ENCODE measurements at places on chromosomes 16 and 17.

DNA sequence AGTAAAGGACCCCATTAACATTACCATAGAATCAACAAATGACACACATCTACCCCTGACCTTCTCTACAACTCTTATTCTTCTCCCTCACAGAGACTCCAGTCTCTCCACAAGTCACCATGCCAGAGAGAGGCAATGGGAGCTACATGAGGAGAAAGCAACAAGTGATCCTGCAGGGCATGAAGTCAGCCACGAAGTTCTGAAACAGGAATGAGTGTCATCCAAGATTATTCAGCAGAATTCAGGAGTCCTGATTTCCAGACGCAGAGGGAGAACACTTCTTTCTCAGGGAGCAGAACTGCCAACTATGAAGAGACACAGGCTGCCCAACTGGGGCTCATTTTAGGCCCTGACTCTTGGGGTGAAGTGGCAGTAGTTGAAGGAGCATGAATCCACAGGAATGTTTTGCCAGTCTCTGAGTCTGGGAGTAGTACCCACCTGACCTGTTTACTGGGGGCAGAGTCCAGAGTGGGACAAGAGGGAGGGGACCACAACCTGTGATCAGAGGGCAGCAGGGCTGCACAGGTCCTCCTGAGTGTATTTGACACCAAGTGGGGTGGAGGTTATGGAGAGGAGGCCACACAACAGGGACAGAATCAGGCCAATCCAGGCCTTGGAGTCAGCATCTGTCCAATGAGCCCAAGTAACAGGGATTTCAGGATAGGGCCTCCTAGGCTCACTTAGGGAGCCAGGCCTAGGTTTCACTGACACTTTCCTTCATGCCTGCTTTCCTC is 2.4 kb upstream of the MTMR4 start:
- DNase-seq: no peak

DNA sequence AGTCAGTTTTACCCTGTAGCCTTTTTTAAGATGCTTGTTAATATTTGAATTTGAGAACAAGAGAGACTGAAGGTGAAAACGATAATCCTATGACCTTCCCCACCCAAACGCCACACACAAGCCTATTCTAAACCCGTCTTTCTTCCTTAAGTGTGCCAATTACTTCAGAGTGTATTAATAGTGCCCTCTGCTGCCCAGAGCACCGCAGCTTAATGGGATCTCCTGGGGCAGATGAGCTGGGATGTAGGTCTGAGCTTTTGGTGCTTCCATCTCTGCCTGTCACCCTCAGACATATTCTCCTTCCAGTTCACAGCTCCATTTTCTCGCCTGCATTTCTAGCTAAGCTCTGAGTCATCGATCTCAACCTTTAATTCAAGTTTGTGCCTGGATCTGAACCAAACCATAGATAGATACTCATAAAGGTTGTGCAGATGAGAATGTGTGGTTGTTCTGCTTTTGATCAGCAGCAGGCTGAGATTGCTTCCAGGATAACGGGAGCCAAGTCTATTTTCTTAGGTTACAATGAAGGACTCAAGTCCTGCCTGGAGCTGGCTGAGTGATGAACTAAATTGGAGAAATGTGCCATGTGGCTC is 46.4 kb upstream of the CDH13 start:
- DNase-seq: no peak

GRCh38 chr17:75876938-75877751 is 1.2 kb downstream of the TRIM47 start:
- no peak for DNase-seq

- no peak for DNase-seq
Measured at GRCh38 chr16:8575399-8575798, 14.9 kb downstream of the TMEM114 start.

- no peak for DNase-seq
Measured at GRCh38 chr17:81416612-81417011, 21.4 kb downstream of the BAHCC1 start.

- no peak for DNase-seq
Measured at GRCh38 chr16:56915336-56916119, 16.4 kb upstream of the HERPUD1 start.

DNA sequence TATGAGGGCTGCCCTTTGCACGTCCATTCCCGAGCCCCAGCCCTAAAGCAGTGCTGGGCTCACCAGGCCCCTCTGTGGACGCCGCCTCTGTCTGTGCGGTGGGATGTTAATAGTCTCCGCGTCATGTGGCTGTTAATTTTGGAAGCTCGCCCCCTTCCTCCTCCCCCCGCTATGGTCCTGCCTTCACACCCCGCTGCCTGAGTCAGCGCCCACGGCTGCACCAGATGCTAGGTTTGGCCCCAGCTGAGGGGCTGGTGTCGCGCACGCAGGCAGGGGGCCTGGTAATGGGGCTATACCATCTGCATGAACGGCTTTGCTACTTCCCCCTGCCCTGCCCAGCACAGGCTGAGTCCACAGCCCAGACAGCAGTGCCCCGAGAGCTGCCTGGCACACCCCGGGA is 4.1 kb upstream of the SSTR5 start:
- DNase-seq: no peak

GRCh38 chr16:30088237-30088831 is 3.4 kb downstream of the TBX6 start:
- no peak for DNase-seq

DNA sequence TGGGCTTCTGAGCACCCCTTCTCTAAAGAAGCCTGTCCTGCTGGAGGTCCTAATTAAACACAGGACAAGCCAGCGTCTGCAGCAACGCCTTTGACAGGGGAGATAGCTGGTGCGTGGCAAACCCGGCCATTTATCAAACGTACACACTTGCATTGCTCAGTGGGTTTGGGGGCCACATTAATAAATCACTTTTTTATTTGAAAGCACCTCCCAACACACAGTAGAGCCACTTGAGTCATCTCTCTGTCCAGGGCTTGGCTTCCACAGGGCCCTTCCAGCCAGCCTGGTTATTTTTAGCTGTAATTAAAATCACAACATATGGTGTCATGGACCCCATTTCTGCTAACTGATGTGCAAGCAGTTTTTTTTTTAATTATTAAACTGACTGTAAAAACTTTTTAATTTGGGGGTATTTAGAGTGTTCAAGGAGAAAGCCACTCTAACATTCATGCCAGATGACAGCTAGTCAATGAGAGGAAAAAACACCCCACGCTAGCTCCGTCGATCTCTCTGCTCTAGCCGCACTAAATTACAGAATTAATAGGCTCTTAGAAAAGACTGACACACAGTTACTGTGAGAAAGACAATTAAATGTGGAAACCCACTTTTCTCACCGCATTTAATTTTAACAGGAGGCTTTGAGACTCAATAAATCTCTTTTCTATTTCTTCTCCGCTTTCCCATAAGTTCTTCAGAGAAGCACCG is 201.0 kb upstream of the WSCD1 start:
- no peak for DNase-seq

GRCh38 chr16:66325717-66326376 is 40.6 kb upstream of the CDH5 start:
- no peak for DNase-seq

DNA sequence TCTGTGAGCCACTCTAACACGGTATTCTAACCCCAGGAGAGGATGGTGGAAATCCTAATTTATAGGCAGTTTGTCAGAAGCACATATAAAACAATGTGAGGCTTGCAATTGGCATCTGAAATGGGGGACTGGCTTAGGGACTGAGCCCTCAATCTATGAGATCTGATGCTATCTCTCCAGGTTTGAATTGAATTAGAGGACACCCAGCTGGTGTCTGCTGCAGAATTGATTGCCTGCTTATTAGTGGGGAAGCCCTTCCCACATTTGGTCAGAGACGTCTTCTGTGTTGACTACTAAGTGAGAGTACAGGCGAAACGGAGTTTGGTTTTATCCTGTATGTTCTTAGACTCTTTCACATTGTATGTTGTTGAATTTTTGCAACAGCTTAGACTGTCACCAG is 13.6 kb upstream of the TMIGD1 start:
- DNase-seq: no peak

GRCh38 chr17:3915995-3916696 is at the start of gene P2RX1:
Gene P2RX1 (minus strand): TSS chr17:3916465. CDS start chr17:3916225, 240 bp downstream.
- DNase-seq: no peak

- no peak for DNase-seq
Measured at GRCh38 chr17:40316571-40317344, 7.8 kb downstream of the RARA start.

- DNase-seq: no peak
Measured at GRCh38 chr16:57884655-57885133, 82.4 kb upstream of the KIFC3 start.

DNA sequence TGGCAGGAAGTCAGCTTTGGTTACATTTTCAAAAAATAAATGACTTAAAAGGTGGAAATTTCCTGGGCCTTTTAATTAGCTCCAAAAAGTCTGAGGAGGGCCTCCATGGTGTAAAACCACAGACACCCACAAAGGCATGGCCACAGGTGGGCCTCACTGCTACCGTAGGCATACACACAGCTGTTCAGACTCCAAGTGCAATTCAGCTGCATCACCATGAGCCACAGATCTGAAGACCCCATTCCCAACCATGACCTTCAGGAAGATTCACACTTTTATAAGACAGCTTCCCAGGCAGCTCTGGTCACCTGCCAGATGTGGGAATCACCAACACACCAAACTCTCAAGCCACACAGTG is 20.6 kb downstream of the CSNK2A2 start:
- no peak for DNase-seq

- DNase-seq: no peak
Measured at GRCh38 chr17:77451894-77452852, 311.4 kb downstream of the SEC14L1 start.

- DNase-seq: no peak
Measured at GRCh38 chr17:57624386-57624785, 120.7 kb downstream of the CCDC182 start.

DNA sequence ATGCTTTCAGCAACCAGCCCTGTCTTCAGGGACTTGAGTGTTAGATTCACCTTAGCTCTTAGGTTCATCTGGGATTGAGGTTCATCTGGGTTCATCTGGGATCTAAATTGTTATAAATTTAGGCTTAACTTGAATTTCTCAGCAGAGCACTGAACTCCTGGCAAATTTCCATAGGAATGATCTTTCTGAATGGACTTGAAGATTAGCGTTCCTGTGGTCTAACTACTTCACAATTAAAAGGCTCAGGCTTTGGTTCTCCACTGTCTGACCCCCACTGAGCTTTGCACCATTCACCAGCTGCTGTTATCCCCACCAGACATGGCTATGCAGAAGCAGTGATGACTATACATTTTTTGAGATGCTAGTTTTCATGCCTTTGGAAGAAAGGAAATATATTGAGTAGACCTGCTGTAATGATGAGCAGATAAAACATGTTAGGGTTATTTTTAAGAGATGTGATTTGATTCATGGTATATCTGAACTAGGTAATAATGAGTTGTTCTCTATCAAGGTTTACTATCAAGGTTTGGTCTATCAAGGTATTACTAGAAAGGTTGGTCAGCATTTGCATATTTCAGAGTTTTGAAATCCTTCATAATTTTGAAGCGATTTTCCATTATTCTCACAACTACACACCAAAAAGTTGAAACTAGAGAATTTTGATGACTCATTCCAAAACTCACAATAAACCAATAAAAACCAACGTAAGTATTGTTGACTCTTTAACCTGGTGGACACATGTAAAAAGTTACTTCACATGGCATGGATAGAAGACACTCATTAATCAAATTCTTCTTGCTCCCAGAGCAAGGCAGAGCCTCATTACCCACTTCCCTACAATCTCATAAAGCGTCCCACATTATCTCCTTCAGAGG is 71.7 kb downstream of the SNX11 start:
- no peak for DNase-seq

GRCh38 chr17:9435165-9435564 is 140.5 kb downstream of the STX8 start:
- no peak for DNase-seq

DNA sequence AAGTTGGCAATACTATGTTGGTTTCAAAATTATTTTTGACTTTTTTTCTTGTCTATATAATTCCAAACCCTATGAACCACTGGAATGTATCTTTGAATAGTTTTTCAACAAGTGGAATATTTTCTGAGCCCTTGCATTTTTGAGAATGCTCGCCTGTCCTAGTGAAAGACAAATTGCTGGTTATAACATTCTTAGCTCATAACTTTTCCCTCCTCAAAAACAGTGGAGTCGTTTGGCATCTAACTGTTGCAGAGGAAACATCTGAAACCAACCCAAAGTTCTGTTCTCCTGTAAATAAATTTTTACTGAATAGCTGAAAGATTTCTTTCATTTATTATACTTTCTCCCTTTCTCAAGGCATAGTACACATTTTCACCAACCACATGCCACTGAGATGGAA is 11.3 kb upstream of the COX10 start:
- no peak for DNase-seq

DNA sequence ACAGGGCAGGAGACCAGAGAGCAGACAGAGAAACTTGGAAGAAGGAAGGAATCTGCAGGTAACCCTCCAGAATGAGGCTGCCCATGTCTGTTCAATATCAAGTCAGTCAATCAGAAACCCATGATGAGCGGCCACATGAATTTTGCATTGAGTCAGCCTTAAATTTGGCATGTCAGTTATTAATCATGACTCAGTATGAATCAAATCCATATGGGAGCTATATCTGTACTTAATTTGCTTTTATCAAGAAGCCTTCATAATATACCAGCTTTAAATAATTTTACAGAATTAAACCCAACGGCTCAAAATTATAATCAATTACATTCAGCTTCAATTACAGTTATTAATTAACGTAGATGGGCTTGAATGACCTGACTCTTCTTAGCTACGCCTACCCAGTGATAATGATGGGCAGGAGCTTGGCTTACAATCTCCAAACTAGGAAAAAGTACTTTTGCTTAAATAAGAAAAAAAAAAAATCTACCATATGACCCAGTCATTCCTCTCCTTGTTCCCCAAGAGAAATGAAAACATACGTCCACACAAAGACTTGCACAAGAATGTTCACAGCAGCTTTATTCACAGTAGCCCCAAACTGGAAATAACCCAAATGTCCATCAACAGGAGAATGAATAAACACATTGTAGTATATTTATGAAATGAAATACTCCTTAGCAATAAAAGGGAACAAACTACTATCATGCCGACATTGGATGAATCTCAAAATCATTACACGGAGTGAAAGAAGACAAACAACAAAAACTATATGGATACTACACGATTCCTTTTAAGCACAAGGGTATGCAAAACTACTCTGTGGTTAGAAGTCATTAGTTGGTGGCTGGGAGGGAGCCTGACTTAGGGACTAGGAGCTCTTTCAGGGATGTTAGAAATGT is 48.6 kb downstream of the SLC39A11 start:
- no peak for DNase-seq

- DNase-seq: no peak
Measured at GRCh38 chr17:1904273-1905182, 74.7 kb downstream of the RPA1 start.

DNA sequence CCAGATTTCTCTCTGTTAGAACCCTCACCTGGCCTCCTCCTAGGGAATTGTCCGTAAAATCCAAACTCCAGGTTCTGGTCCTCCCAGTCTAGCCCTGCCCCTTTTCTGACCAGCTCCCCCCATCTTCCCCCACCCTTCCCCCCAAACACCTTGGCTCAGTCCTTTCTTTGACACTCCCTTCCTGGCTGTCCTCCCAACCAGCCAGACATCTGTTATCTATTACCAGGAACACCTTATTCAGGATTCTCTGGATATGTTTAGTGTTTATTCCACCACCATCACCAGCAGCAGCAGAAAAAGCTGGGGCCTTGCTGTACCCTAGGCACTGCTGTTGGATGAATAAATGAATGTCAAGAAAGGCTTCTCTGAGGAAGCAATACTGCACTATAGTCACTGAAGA is 4.0 kb upstream of the CMTM3 start:
- DNase-seq: no peak
